ENCODE measurements at places on chromosomes 4 and X. TPM values are rescaled to one million over a fixed set of nuclear protein-coding genes. Genes with fewer than 3 reads are reported as not detected.
A peak's percentile ranks its signal among the peaks of the same experiment; 100 is the strongest.

DNA sequence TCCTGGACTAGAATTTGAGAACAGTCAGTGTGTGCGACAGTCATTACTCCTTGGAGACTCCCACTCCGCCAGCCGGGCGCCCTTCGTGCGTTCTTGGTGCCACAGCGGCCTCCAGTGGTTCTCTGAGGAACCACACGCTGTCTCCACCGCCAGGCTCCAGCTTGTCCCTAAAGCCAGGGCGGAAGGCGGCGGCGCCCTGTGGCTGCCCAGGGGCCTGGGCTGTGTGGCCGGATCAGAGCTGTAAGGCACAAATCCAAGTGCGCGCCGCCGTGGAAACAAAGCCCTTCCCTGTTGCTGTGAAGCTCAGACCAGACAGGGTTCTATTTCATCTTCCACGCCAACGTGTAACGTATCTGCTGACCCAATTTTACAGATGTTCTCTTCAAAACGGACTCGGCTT lies 34.2 kb downstream of the IDS start:
- DNase-seq: peak; percentile 43

GRCh38 chrX:134733591-134733990 lies 75.3 kb upstream of the PLAC1 start:
- DNase-seq: no peak

GRCh38 chrX:11375614-11376119 lies 82.5 kb downstream of the AMELX start:
- no peak for DNase-seq

Gene SMR3B
- not detected for total RNA-seq

DNA sequence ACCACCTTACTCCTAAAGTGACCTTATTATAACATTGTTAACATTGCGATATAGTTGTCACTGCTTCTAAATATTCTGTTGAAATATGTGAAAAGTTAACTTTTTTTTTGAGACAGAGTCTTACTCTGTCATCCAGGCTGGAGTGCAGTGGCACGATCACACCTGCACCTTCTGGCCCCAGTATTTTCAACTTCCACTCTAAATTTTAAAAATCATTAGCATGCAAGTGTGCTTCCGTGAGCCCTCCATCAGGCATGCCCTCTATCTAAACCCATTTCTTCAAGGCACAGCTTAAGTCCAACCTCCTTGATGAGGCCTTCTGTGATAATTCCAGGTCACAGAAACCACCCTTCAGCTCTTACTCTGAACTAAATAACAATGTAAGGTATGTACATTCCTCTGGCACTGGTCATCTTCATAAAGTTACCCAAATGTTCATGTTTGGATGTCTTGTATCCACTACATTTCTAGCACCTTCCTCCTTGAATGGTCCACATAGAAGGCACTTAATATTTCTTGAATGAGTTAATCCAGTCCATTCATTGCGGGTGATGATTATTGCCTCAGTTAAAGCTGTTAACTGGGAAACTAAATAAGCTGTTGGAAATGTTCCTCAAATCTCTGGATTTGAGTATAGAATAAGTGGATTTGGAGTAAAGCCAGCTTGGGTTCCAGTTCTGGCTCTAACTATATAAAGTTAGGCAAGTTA lies 38.6 kb upstream of the TMEM131L start:
- no peak for DNase-seq

- DNase-seq: no peak
Measured at GRCh38 chr4:153472122-153473037, 6.2 kb downstream of the TMEM131L start.

Gene F11
- total RNA-seq: not detected

Gene EFHC2
- 2.2 TPM for total RNA-seq

- no peak for DNase-seq
Measured at GRCh38 chr4:129369361-129370010, 273.5 kb downstream of the C4orf33 start.

DNA sequence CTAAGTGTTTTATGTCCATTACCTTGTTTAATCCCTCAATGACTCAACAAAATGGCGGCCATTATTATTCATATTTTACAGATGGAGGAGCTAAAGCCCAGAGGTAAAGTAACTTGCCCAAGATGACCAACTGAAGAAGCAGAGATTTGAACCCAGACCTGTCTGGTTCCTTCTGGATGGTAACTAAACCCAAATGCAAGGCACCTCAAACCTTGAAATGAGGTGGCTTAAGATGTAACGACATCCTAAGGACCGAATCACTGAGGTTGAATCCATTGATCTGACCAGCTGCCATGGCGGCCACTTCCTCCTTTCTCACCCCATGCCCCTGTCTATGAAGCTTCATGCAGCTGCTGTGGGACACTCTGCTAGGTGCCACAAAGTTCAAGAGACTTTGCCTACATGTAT lies 932 bp downstream of the TLR10 start:
- DNase-seq: no peak

- DNase-seq: peak; percentile 4
Measured at GRCh38 chrX:30577362-30577991, at the start of gene TASL. Gene TASL (minus strand): TSS chrX:30577766. CDS start chrX:30560355, 17,411 bp downstream.

Gene GAB3
- total RNA-seq: 18.4 TPM

DNA sequence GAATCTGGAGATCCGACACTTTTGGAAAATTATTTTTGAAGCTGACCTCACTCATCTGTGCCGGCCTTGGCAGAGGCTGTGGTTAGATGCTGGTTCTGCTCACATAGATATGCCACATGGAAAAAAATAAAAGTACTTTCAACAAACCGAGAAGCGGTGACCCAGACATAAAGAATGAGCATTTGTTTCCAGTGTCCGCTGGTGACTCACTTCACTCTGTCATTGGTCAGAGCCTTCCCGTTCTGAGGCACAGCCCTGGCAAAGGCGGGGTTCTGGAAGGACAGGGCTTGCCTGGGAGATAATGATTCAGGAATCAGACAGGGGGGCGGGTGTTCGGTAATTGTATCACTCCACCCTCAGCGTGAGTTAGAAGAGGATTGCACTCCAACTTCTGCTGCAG lies 172.4 kb upstream of the MXRA5 start:
- no peak for DNase-seq

DNA sequence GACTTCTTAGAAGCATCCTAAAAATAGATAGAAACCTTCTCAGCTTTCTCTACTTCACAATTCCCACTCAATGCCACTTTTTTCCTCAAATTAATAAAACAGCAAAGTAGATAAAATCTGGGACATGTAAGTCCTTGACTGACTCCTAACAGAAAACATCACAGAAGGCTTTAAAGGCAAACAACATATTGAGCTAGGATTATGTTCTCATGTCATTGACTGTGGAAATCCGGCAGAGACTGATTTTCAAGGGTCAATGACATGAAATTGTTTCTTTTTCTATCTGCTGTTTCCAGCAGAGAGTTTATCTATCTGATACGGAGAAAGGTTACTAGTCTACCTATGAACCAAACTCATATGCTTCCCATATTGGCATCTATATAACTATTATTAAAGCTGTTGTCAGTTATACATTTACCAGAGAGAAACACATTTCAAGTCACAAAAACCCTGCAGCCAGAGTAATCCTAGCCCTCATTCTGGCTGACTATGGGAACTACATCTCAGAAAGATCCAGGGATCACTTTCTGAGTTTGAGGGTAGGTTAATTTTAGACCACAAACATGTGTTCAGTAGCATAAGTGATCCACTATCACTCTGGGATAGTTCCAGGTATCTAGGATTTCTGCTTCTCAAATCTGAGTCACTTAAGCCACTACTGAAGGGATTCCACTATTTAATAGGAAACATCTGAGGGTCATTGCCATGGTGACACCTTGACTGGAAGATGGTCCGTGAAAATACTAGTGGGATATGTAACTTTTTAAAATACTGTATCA lies 147.6 kb downstream of the PPP3CA start:
- DNase-seq: no peak

DNA sequence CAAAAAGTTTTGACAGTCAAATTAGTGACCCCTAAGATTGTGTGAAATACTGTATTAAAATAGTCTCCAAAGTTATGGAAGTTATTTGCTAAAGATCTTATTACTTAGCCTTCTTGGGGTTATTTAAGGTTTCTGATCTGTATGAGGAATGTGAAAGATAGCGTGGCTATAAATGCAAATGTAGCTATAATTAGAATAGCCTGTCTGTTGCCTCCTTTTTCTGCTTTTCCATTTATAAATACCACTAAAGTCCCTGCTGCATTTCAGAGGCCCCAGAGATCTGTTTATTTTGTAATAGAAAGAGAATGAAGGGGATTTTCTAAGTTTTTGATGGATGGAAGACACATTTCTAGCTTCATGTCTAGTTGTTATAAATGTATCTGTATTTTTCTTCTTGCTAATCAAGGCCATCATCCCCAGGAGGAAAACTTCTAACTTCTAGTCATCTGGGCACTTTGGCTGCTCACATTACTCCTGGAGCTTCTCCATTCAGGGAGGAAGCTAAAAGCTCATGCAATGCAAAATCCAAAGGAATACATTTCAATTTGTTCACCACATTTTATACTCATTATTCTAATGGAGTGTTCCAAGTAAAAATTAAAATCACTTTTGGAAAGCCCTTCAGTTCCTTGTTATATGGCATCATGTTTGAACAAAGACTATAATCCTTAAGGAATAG lies 73.9 kb downstream of the INTS12 start:
- no peak for DNase-seq

Gene TMPRSS11D
- not detected for total RNA-seq

DNA sequence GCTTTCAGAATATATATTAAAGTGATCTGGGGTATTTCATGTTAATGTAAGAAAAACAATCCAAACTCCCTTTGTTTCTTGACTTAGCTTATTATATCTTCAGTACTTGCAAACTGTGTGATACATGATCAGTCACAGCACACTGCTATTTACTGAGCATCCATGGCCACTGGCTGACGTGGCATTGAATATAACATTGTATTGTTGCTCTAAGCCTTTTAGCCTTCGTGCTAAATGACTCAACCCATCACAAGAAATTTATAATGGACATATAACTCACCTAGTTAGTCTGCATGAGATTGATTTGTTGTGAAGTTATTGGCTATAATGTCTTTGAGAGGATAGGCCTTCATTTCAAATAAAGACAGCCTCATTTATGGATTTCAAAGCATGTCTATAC lies 642.6 kb downstream of the IL1RAPL1 start:
- DNase-seq: no peak

DNA sequence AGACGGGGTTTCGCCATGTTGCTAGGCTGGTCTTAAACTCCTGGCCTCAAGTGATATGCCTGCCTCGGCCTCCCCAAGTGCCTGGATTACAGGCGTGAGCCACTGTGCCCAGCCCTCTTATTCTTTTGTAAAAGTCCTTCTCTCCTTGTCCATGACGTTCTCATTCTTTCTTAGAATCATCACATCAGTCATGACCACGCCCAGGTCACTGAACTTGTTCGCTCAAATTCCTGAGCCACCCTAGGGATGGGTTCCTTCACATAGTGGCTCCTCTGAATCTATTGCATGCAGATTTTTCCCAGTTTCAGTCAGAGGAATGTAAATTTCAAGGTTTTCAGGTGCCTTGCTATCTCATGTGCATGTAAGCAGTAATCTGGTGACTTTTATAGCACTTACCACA lies 15.7 kb downstream of the JADE1 start:
- DNase-seq: no peak

Gene SLC38A5
- 25.2 TPM for total RNA-seq

- DNase-seq: no peak
Measured at GRCh38 chr4:40046311-40046980, 10.2 kb upstream of the N4BP2 start.

GRCh38 chr4:65661471-65661870 lies 8.8 kb downstream of the EPHA5 start:
- DNase-seq: no peak

Gene DLG3
- total RNA-seq: 12.8 TPM

DNA sequence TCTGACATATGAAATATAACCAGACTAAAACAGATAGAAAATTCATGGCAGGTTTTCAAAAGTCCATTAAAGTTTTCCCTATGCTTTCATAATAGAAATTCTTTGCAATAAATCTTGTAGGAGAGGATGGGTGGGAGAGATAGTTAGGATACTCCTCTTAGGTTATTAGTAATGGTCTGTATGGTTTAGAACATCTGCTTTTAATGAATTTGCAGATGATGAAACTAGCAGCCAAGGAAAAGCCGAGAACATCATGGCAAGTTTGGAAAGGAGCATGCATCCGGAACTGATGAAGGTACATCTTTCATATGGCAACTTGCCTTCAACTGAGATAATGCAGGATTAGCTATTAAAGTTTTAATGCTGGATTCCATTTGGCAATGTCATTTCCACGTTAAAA lies 70.7 kb downstream of the DOCK11 start:
- no peak for DNase-seq

Gene MECP2
- 148 TPM for total RNA-seq

- DNase-seq: no peak
Measured at GRCh38 chr4:173211222-173211621, 42.6 kb downstream of the GALNT7 start.

Gene TEX11
- not detected for total RNA-seq

GRCh38 chrX:56978172-56978571 lies 17.2 kb downstream of the SPIN3 start:
- DNase-seq: no peak

Gene HPGDS
- 0.37 TPM for total RNA-seq

DNA sequence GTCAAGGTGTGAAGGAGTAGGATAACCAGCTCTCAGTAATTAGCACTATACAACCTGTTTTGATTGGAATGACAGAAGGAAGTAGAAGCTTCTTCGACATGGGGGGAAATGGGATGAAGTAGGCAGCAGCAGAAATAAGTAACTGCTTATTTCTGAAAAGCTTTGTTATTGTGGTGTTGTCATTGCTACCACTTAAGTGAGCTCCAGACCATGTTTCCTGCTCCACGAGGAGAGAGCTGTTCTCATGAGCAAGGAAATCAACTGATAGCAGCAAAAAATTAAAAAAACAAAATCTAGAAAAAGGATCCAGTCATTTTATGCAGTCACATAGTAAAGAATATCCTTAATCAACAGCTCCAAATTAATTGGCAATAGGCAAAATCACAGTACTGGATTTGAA lies 106.1 kb upstream of the TLL1 start:
- DNase-seq: no peak

Gene RPS6KA6
- 0.05 TPM for total RNA-seq

Gene MFAP3L
- total RNA-seq: 3.1 TPM

DNA sequence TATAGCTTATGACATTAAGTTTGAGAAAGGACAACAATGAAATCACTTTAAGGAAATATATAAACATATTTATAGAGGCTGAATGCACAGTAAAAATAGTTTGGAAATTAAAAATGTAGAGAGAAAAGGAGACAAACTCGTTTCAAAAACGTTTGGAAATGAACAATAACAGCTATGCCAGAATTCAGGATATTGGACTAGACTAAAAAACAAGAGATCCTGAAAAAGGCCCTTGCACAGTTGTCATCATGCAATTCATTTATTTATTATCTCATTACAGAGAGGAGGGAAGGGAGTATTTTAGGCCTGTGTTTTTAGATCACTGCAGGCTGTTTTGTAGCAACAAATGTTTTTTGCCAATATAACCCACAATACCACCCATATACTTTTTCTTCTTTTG lies 527.2 kb downstream of the ADGRL3 start:
- DNase-seq: no peak

DNA sequence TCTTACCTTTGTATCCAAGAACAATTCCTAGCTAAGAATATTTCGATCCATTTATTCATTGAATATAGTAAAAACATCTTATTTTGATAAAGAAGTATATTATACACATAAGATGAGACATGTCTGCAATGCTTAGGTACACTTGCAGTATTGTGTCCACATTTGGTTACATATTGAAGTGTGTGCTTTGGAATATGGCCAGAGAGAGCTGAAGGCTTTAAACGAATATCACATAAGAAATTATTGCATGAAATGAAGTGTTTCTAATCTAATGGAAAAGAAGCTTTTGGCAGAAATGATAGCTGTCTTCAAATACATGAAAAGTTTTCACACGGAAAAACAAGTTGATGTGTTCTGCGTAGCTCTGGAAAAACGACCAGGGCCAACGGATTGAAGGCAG lies 516.1 kb upstream of the ZFP42 start:
- DNase-seq: no peak

GRCh38 chr4:156946516-156947424 lies 24.8 kb downstream of the PDGFC start:
- no peak for DNase-seq

Gene UGT2B17
- not detected for total RNA-seq
